ENCODE measurements at places on chromosomes 16 and 17.

DNA sequence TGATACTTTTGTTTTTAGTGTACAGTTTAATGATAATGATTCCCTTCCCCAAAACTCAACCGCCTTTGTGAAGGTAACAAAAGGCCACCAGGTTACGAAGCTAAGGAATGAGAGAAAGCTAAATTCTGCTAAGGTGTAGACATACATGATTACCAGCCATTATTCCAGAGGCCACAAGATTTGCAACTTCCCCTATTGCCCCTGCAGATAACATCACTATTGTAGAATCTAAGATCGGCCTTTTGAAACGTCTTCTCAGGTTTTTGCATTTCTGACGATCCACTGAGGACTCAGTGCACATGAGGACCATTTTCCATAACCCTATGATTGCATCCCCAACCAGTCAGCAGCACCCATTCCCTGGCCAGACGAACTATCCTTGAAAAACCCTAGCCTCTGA lies 33.9 kb upstream of the SNN start:
- DNase-seq = no peak

DNA sequence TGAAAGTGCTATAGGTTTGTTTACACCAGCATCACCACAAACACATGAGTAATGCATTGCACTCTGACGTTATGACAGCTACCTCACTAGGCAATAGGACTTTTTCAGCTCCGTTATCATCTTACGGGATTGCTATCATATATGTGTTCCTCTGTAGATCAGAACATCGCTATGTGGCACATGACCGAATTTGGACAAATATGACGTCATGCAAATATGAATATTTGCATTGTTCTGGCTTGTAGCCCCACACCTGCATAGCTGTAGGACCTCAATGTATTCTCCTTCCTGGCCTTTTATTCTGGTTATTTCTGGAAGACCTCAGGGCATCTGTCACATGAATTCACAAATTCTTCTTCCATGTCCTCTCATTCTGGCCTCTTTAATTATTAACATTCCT lies 393.2 kb downstream of the CDH13 start:
- DNase-seq = no peak

DNA sequence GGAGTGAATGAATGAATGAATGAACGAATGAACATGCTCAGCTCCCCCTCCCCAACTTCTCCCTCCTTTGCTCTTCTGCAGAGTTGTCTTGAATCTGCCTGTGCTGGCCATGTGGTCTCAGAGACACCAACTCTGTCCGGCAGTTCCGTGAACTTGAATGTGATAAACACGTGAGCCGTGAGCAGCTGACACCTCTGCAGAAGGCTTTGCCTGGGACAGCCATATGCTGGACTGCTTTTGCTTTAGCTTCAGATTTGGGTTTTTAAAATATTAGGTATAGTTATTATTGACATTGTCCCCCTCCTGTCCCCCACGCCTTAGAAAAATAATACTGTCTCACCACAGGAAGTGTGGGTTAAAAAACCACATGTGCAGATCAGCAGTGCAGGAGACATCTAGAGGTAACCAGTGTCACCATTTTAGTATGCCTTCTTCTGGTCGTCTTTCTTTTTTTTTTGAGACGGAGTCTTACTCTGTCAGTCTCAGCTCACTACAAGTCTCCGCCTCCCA lies 83.8 kb downstream of the ABCC1 start:
- DNase-seq = peak; percentile 69

GRCh38 chr16:596736-597060 lies 6.8 kb downstream of the RAB40C start:
- DNase-seq = no peak

DNA sequence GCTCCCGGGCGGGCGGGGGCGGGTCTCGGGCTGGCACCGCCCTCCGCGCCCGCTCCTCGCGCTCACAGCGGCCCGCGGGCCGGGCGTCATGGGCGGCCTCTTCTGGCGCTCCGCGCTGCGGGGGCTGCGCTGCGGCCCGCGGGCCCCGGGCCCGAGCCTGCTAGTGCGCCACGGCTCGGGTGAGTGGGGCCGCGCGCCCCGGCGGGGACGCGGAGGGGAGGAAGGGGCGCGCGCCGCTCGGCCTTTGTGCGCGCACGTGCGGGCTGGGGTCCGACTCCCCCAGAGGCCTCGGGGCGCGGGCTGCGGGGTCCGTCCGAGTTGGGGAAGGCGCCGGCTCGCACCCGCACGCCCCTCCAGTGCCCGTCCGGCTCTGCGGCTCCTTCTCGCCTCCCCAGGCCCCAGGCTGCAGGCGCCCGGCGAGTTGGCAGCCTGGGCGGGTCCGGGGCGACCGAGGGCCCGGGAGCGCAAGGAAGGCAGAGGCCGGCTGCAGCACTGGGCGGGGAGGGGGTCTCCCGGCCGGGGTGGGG lies at the start of gene NME4:
TSS of gene NME4 (plus strand) at position 65 of the 527 bp plus-strand sequence. CDS start at position 89, 24 bp downstream.
- no peak for DNase-seq

DNA sequence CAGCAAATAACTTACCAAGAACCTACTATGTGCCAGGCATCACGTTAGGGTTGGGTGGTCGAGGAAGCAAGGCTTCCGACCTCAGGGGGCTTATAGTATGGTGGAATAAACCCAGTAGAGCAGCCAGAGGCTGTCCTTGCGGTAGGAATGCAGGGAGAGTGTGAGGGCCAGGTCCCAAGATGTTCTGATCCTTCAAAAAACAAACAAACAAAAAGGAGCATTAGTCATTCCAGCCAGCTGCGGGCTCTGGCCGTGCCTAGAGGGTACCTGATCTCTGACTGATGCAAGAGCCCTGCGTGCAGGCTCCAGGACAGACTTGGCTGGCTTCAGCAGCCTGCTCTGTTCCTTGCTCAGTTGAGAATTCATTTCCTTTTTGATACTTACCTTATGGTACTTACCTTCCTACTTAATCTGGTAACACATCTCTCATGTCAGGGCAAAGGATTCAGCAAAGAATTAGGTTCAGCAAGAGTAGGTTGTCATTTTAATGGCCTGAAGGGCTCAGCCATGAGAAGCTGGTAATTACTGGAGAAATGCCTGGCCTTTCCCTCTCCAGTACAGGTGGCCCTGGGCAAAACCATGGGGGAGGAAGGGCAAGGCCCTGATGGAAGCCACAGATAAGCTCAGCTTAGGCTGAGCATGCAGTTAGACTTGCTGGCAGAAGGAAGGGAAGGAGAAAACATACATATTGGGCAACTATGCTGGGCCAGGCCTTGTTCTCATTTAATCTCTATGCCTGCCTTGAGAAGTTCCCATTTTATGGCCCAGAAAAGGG lies 18.4 kb downstream of the CYB5D2 start:
- no peak for DNase-seq

DNA sequence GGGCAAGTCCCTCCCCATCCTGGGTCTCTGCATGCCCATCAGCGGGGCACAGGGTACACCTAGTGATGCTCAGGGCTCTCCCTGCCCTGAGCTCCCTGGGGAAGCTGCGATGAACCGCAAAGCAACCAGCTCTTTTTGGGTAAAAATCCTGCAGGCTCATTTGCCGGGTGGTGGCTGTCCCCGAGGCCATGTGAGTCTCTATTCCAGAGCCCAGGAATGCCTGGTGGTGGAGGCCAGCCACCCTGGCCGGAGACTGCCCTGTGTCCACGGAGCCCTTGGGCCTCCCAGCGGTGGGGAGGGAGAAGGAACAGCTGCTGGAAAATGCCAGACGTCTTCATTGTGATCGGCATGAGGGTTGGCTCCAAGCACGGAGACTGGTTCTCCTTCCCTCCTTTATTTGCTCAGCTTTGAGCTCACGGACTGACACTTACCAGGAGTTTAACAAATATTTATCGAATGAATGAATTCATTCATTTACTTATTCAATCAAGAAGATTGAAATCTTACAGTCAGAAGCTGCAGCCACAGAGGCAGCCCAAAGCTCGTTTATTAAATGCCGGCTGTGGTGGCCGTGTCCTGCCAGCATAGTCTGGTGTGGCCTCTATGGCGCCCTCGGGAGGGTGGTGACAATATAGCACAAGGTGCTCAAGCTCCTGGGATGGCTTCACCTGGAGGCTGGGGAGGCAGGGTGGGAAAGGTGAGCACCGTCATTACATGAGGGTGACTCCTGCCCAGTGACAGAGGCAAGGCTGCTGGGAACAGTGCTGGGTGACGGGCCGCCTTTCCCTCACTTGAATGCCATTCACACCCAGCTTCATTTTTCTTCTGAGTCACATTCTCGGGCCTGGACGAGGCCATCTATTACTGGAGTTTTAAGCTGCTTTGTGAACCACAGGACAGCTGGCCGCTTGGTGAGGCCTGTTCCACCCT lies 31.1 kb upstream of the JPH3 start:
- DNase-seq = no peak

DNA sequence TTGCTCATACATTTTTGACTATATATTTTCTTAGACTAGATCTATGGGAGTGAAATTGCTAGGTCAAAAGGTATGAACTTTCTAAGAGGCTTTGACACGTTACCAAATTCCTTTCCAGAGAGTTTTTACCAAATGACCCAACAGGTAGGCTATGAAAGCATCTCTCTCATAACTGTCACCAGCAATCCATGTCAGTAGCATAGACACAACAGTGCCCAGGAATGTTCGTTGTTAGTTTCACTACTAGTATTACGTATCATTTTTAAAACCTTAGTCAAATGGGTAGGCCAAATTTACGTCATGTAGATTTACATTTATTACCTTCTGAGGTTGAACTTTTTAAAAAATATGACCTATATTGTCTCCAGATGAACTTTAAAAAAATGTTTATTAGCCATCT lies 66.8 kb downstream of the MARCHF10 start:
- no peak for DNase-seq

DNA sequence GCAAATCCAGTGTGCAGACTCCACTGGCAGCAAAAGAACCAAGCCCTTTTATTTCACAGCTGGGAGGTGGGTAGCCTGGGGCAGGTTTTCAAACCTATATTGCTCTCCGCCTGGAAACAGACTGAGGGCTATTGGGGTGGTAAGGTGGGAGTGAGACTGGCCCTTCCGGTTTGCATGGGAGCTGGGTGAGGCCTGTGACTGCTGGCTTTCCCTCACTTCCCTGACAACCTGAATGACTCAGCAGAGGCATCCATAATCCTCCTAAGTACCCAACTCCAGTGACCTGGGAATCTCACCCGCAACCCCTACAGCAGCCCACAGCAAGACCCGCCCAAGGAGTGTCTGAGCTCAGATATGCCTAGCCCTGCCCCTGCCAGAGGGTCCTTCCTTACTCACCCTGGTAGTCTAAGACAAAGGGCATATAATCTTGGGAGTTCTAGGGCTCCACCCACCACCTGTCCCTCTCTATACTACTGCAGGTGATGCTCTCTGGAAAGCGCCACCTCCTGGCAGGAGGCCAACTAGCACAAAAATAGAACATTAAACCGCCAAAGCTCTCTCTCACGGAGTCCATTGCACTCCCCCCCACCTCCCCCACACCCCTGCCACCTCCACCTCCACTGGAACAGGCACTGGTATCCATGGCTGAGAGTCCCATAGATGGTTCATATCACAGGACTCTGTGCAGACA lies 602.0 kb upstream of the C16orf82 start:
- DNase-seq = no peak
